ENCODE measurements at places on chromosomes 2 and 18.
A peak's percentile ranks its signal among the peaks of the same experiment; 100 is the strongest.

DNA sequence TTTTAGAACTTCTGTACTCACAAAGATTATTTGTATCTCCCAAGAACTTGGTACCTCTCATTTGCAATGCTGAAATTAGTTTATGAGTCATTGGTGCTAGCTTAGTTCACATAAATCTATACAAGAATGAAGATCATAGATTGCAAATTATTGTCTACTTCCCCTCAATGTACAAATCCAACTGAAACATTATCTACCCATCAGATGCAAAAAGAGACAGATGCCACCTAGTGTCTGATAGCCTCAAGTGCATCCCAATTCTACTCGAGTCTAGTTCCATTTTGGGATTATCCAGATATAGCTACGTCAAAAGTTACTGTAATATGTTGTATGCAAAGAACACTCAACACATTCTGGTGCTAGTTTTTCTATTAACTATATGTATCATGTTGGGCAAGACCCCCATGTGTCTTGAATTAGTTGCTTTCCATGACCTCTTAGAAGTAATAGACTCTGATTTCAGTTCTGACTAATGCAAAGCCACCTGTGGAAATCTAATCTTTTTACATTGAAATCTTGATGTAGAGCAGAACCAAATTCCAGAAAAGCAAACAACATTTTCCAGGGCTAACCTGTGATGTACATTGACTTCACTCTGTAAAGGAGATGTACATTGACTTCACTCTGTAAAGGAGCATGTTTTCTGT is 210.0 kb downstream of the RBM43 start:
- peak; percentile 45 for DNase-seq

GRCh38 chr2:148604927-148605326 is 39.6 kb upstream of the EPC2 start:
- DNase-seq: no peak

GRCh38 chr2:71830497-71831192 is 317.0 kb downstream of the CYP26B1 start:
- no peak for DNase-seq

GRCh38 chr2:185145316-185146121 is 547.2 kb downstream of the ZNF804A start:
- DNase-seq: no peak

GRCh38 chr18:13610555-13611141 is 115.7 kb downstream of the FAM210A start:
- DNase-seq: no peak

- DNase-seq: no peak
Measured at GRCh38 chr2:30758191-30758651, 49.0 kb downstream of the CAPN13 start.

DNA sequence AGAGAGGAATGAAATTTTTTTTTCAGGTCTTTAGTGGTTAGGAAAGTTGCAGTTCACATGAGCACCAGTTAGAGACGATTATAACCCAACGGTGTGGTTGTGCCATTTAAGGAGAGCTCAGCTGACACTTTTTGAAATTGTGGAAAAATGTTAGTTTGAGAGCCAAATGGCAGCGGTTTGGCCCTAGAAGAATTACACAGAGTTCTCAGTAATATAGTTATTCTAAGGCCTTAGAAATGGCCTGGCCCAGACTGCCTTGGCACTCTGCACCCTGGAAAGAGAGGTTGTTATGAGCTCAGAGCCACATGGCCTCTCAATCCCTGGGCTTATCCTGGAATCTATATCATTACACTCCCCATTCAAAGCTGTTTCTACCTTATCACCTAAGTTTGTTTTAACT is 117.4 kb downstream of the RHBDD1 start:
- DNase-seq: no peak

DNA sequence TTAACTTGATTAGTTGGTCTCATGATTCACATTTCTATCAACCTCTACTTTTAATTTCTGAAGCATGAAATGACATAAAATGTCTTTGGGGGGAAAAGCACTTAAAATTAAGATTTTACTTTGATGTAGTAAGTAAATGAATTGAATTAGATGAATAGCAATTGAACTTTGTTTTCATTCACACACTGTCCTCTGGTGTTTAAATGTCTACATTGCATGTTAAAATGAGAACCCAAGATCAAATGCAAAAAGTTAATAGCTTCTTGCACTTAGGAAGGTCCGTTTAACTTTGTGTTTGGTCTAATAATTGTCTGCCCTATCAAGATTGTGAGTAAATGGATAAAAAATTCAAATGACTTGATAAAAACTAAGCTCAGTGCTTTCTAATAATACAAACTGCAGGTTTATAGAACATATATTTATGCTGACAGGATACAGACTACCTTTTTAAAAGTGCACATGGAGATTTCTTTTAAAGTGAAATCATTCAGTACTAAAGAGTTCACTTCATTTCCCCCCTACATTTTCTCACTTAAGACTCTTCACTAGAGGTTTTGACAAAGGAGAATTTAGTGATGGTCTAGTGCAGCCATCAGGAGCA is 156.2 kb upstream of the NABP1 start:
- peak; percentile 79 for DNase-seq

DNA sequence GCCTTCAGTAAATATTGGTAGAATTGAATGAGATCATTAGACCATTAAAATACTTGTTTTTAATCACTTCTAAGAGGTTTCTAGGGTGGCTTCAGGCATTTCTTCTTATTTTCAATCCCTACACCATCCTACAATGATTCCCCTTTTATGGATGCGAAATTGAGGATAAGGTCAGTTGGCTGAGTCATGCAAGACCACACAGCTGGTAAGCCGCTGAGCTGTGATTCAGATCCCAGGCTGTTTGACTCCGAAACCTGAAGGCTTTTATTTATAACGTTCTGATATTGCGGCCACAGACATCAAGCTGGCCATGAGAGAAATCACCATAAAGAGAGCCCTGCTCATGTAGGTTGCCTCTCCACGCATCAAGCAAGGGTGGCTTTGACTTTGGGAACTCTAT is 133.4 kb downstream of the VAPA start:
- no peak for DNase-seq

DNA sequence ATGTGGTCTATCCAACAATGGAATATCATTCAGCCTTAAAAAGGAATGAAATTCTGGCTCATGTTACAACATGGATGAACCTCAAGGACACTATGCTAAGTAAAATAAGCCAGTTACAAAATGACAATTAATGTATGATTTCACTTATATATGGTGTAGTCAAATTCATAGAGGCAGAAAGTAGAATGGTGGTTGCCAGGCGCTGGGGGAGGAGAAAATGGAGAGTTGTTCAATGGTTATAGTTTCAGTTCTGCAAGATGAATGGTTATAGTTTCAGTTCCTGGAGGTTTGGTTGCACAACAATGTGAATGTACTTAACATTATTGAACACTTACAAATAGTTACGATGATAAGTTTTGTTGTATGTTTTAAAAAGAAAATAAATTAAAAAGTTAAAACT is 79.2 kb upstream of the IL1R2 start:
- DNase-seq: no peak

- DNase-seq: no peak
Measured at GRCh38 chr2:226703514-226703913, 96.1 kb downstream of the IRS1 start.

DNA sequence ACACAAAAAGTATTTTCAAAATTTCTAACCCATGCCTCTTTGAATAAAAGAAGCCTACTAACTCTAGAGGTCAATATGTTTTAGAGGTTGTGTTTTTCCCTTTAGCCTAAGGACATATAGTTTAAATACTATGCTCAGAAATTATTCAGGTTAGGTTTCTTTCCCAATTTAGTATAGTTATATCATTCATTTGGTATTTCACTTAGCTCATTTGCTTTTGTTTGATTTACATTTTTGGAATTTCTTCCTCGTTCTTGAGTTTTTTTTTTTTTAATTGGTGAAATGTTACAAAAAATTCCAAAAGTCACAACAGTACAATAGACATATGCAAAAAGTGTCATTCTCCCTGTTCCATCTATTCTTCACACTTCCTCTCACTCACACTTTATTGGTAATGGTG is 371.3 kb upstream of the TNP1 start:
- DNase-seq: no peak

DNA sequence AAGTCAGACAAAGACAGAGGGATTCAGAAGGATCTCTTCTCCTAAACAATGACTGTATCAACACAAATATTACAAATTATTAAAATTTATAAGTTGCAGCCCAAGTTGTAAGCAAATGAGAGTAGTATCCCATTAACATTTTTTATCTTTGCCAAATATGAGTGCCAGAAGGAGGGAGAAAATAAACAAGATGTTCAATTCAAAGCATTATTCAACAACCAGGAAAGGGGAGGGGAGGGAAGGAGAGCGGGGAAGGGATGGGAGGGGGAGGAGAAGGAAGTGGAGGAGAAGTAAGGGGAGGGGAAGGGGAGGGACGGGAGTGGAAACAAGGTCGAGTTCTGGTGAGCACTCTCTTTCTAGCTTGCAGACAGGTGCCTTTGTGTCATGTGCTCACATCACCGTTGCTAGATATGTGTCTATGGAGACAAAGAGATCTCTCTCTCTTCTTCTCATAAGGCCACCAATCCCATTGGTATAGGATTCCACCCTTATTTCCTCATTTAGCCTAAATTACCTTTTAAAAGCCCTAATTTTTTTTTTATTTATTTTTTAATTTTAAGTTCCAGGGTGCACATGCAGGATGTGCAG is 679.6 kb upstream of the CHAC2 start:
- no peak for DNase-seq

GRCh38 chr2:26672112-26672817 is 20.3 kb upstream of the KCNK3 start:
- no peak for DNase-seq

DNA sequence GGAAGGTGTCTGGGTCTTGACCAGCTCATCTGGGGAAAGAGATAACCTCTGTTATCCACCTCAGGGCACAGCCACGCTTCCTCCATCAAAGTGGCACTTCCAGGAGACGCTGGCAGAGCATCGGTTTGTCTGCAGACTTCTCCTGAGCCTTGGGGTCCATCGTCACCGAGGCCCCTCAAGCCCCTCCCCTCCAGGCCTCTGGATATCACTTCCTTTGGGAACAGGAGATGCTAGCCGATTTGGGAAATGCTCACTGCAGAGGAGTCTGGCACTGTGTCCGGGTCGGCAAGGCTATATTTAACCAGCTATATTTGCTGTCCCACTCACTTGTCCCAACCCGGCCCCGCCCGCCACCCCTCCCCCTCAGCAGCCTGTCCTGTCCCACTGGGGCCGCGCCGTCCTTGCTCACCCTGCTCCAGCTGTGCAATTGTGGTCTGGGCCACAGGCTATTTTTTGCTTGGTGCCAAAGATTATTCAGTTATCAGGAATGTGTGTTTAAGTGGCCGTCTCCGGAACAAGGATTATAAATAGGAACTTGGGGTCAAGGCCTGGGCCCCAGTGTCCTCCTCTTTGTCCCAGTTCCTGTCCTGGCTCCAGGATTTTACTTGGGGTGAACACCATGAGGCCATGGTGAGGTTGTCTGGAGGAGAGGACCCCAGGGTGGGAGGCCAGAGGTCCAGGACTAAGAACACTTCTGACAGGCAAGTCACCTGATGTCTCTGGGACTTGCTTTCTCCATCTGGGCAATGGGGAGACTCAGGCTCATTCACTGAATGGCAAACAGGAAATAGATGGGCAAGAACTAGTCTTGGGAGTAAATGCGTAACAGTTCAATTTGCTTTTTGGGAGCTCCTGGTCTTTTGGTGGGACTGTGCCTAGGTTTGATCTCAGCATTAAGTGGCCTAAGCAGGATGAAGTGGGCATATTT is 263.6 kb downstream of the DYSF start:
- DNase-seq: no peak

DNA sequence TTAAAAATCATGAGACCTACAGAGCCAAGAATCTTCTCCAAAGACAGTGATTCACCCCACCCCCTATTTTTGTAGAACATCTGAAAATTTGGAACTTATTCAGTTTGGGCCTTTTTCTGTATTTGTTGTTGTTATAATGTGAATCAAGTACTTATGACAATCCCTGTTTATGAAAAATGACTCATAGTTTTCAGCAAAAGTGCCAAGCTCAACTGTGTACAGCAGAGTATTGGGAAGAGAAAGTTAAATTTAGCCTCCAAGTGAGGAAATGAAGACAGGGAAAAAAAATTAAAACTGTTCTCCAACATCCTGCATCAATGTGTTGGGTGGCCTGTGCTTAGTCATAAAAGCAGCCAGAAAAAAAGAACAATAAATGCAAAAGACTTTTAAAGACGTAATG is 46.2 kb downstream of the LRATD1 start:
- no peak for DNase-seq

- no peak for DNase-seq
Measured at GRCh38 chr2:79612999-79613398, 100.1 kb downstream of the CTNNA2 start.

DNA sequence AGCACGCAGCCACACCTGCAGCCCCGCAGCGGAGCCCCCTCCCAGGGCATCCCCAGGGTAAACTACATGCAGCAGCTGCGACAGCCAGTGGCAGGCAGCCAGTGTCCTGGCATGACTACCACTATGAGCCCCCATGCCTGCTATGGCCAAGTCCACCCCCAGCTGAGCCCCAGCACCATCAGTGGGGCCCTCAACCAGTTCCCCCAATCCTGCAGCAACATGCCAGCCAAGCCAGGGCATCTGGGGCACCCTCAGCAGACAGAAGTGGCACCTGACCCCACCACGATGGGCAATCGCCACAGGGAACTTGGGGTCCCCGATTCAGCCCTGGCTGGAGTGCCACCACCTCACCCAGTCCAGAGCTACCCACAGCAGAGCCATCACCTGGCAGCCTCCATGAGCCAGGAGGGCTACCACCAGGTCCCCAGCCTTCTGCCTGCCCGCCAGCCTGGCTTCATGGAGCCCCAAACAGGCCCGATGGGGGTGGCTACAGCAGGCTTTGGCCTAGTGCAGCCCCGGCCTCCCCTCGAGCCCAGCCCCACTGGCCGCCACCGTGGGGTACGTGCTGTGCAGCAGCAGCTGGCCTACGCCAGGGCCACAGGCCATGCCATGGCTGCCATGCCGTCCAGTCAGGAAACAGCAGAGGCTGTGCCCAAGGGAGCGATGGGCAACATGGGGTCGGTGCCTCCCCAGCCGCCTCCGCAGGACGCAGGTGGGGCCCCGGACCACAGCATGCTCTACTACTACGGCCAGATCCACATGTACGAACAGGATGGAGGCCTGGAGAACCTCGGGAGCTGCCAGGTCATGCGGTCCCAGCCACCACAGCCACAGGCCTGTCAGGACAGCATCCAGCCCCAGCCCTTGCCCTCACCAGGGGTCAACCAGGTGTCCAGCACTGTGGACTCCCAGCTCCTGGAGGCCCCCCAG is 254.1 kb downstream of the GLI2 start:
- DNase-seq: no peak

DNA sequence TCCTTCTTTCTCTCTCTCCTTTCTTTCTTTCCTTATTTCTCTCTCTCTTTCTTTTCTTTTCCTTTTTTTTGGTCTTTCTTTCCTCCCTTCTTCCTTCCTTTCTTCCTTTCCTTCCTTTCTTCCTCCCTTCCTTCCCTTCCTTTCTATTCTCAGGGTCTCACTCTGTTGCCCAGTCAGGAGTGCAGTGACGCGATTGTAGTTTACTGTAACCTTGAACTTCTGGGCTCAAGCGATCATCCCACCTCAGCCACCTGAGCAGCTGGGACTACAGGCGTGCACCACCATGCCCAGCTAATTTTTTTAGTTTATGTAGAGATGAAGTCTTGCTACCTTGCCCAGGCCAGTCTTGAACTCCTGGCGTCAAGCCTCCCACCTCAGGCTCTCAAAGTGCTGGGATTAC is 83.8 kb upstream of the PPM1B start:
- DNase-seq: no peak
